ENCODE measurements at places on chromosomes 7 and 10.

DNA sequence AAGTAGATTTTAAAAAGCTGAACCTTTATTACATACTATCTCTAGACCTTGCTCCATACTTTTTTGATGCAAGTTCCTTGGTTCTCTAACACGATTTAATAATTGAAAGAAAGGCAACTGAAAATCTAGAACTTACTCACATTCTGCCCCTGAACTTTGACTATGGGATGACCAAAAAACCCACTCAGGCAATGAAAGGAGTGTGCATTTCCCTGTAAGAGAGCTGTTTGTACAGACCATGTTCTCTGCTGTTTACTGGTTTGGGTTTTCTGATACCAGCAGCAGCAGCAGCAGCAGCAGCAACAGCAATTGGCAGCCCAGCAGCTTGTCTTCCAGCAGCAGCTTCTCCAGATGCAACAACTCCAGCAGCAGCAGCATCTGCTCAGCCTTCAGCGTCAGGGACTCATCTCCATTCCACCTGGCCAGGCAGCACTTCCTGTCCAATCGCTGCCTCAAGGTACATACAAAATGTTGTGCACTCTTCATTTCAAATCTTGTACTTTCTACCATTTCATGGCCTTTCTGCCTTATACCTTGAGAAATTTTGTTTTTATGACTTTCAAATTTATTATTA, 216.7 kb downstream of the FOXP2 start:
- no peak for DNase-seq

- DNase-seq = no peak
Observed at GRCh38 chr10:108736111-108736510, 1187.2 kb downstream of the XPNPEP1 start.

GRCh38 chr7:87747681-87748080, 119.5 kb downstream of the RUNDC3B start:
- no peak for DNase-seq

DNA sequence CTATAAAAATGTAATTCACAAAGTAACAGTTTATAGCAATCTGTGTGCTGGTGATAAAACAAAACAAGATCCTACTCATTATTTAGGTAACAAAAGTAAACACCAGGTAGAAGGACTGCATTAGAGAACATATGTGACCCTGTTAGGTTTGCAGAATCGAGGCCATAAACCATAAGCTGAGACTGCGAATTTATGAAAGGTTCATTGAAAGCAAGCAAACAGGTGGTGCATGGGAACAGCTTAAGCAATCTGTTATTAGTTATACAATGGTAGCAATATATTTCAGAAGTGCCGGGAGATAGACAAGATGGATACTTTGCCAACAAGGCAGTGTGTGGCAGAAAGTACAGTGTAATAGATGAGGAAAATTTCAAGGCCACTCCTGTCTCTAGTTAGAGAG, 23.5 kb upstream of the FAM133B start:
- no peak for DNase-seq

- no peak for DNase-seq
Observed at GRCh38 chr10:1187151-1187854, 131.1 kb downstream of the WDR37 start.

DNA sequence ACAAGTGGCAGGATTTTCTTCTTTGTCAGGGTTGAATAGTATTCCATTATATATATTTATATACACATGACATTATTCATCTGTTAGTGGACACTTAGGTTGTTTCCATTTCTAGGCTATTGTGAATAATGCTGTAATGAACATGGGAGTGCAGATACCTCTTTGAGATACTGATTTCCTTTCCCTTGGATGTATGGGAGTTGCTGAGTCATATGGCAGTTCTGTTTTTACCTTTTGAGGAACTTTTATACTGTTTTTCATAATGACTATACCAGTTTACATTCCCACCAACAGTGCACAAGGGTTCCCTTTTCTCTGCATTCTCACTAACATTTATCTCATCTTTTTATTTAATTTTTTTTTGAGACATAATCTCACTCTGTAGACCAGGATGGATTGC, 1.8 kb upstream of the CLCN1 start:
- DNase-seq = no peak

GRCh38 chr10:69479240-69480067, 28.2 kb downstream of the TSPAN15 start:
- DNase-seq = peak; percentile 71

All from CMK (cell line).